ENCODE measurements at places on chromosomes 4 and X.
A peak's percentile ranks its signal among the peaks of the same experiment; 100 is the strongest.

GRCh38 chr4:176034499-176034898, 31.1 kb upstream of the WDR17 start:
- no peak for DNase-seq

- DNase-seq: no peak
Measured at GRCh38 chrX:40262157-40263013, 164.6 kb upstream of the BCOR start.

DNA sequence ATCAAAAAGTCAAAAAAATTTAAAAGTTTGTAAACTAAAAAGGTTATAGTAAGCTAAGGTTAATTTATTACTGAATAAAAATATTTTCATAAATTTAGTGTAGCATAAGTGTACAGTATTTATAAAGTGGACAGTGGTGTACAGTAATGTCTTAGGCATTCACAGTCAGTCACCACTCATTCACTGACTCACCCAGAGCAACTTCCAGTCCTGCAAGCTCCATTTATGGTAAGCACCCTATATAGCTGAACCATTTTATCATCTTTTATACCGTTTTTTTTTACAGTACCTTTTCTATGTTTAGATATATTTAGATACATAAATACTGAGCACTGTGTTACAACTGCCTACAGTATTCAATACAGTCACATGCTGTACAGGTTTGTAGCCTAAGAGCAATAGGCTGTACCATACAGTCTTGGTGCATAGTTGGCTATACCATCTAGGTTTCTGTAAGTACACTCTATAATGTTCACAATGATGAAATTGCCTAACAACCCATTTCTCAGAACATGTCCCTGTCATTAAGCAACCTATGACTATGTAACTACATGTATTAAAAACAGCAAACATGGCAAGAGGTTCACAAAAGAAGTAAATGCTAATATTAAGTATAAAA, 18.6 kb downstream of the ACSL4 start:
- DNase-seq: no peak

GRCh38 chr4:94834501-94834900, 76.7 kb downstream of the BMPR1B start:
- DNase-seq: no peak

- peak; percentile 10 for DNase-seq
Measured at GRCh38 chr4:113760094-113760794, 1.3 kb downstream of the CAMK2D start.

- DNase-seq: no peak
Measured at GRCh38 chrX:38986586-38986985, 185.3 kb downstream of the MID1IP1 start.

DNA sequence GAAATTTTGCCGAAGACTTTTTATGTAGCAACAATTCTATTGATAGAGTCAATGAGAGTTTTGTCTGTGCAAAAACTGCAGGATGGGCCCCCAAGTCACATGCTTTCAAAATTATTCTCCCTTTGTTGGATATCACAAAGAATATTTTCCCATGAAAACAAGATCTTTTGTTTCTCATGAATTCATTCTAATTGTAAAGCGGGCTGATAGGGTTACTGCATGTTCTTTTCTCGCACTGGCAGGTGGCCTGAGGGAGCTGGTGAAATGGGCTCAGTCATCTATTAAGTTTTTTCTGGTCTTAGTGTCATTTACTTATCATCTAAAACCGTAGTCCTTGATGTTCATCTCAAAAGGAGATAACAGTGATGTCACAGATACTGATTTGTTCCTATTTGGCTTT, 44.2 kb downstream of the MID1IP1 start:
- no peak for DNase-seq

GRCh38 chr4:184255361-184255760, 37.7 kb upstream of the ENPP6 start:
- no peak for DNase-seq

DNA sequence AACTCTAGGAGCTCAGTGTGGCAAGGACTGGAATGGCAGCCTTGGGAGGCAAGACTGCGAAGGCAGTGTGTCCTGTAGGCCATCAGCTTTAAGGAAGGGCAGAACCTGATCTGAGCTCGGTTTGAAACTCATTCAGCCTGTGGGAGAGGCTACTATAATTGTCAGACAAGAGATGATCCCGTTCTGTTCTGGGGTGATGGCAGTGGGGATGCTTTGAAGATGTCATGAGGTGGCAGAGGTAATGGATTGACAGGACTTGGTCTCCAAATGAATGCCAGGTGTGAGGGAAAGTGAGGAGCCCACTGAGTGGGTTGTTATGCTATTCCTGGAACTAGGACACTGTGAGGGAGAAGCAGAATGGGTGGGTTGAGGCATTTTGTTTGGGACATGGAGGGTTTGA, 144.9 kb downstream of the PJA1 start:
- no peak for DNase-seq

DNA sequence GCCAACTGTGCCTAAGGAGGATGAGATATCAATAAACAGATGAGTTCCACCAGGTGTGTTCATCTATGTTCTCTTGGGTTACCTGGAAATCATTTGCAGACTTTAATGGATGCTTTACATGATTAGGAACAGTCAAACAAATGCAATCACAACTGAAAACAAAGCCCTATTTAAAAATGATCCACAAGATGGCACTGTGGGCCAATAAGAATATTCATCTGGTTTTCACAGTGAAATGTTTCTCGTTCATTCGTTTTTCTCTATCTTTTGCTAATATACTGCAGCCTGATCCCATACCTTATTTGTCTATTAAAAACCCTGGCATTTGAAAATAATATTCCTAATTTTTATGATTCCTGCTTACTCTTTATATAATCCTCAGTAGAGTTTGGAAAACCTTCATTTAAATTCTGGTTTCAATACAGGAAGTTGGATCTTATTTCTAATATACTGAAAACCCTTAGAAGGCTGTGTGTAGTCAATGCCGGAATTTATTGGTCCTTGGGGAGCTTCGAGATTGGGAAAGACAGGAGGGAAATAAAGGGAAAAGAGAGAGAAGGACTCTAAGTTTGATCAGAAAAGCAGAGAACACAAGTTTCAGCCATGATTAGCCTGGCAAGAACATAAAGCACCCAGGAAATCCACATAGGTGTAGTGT, 63.8 kb upstream of the TAPT1 start:
- no peak for DNase-seq

DNA sequence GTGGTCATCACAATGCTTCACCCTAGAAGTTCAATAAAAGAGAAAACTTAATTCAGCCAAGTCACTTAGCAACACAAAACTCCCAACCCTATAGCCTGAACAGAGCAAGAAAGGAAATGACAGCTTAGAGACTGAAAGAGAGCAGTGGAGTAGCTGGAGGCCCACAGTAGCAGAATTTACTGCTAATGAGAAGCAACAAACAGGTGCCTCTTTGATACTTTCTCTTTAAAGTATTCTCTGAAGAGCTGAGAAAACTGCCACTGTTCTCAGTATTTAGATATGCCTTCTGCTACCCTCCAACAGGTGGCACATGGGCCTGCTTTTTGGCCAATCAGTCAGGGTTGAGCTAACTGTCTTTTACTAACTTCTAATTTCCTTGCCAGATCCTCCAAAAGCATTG, 240.0 kb downstream of the GPC3 start:
- DNase-seq: no peak

DNA sequence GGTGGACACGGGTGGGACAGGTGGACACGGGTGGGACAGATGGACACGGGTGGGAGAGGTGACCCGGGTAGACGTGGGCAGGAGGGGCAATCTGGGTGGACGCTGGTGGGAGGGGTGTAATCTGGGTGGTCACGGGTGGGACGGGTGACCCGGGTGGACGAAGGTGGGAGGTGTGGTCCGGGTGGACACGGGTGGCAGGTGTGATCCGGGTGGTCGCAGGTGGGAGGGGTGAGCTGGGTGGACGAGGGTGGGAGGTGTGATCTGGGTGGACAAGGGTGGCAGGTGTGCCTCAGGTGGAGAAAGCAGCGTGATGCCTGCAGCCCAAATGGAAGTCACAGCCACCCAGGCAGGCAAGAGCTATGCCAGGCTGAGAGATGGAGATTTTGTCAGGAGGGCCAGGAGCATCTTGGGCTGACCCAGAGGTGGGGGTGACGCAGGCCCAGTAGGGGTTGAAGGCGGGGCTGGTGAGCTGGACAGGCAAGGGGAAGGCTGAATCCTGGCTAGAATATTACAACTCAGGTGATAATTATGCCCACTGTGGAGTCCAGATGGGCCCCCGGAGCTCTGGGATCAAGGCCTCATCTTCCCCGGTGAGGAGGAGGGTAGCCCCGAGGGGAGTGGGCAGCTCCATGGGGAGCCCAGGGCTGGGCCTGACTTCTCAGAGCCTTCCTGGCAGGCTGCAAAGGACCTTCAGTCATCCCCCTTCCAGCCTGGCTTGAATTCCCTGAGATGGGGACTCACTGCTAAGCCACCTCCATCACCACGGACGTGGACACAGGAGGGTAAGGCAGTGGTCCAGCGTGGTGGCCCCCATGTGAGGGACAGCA, 100.0 kb downstream of the ADRA2C start:
- DNase-seq: no peak

GRCh38 chr4:123477711-123478209, 81.2 kb downstream of the SPRY1 start:
- DNase-seq: peak; percentile 75

DNA sequence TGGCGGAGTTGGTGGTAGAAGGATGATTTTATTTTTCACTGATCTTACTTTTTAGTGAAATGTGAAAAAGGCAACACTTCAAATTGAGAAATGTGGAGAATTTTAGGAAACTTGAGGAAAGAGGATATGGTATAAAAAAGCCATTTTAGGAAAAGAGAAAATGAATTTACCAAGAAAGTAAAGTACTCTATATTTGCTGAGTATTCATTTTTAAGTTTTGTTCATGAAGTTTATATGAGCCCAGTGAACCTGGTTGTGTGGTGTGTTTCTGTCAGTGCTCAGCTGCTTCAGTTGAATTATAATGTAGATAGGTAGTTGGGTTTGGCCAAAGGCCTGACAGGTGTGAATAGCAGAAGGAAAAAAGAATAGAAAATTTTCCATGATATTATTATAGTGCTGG, 345.5 kb upstream of the FSTL5 start:
- no peak for DNase-seq

GRCh38 chrX:40061005-40061404, 36.8 kb downstream of the BCOR start:
- no peak for DNase-seq

DNA sequence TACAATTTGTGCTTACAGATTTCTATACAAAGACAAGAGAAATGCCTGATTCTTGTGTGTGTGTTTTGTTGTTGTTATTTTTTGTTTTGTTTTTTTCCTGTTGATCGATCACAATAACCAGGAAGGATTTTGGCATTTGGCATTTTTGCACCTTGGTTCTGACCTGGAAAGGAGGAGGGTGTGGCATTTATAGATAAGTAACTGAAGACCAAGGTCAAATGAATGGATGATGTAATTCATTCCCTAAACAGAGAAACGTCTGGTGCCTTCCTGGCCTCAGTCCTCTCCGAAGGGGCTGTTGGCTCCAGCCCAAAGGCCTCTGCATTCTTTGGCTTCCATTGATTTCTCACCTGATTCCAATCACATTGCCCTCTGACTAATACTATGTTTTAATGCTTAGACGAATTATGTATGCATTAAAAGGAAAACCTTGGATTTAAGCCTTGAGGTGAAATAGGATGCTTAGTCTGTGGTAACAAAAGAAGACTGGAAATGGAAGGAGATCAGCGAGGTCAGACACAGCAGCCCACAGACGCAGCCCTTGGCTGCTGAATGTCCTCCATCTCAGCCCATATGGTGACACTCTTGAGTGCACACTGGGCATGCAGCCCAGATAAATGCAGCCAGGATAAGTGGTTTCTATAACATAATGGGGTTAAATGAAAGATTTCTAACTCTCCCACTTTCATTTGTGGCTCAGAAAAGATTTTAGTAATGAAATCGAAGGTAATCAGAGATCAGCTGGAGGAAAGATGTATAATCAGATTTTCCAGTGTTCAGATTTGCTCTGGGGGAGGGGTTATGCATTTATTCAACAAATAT, 60.5 kb upstream of the TRIM2 start:
- peak; percentile 32 for DNase-seq

DNA sequence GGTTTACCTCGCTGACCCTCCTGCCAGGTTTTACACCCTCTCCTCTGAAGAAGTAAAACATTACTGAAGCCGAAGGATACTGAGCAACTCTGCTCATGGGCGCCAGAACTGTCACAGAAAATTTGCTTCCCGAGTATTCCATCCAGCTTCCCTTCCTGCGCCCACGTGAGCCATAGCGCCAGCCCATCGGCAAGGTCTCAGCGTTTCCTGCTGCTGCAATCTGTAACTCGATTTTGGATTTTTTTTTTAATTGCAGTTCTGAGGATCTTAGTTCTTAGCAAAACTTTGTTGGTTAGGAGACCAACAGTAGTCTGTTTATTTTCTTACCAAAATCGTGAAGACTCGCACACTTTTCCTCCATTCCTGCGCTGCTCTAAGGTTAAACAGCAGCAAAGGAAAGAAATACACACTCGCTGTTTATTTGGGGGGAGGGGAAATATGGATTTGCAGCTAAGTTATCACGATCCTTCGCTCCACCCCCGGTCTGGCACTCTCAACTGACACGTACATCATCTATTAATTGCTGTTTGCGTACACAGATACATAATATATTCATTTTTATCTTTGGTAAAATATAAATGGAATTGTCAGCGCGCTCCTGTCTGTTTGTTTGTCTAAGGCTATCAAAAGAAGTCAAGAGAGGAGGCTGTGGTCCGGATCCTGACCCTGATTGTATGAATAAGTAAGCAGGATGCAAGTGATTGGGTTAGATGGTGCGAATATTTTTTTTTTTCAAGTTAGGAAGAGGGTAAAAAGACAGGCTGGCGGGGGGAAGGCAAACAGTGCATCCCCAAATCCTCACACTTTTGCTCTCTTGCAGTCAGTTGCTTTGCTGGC, at the start of gene TLL1:
TSS of gene TLL1 (plus strand) at position 777 of the 837 bp plus-strand sequence. CDS start 668 bp downstream, outside the sequence.
- DNase-seq: no peak

DNA sequence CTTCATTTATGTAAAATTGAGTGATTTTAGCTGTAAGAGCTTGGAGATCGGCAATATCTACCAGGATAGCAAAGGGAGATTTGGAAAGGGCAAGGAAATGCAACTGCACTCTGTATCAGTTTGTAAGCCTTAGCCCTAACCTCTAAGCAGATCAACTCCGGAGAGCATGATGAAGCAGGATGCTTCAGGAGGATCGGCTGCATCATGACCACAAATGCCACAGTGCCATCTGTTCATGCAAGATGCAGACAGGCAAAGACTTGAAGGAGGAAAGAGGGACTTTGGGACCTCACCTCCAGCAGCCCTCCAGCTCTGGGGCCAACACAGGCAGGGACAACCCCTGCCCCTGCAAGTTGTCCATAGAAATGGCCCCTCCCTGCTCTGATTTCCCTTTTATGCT, 377.6 kb upstream of the GATB start:
- DNase-seq: no peak
